AML-193 (cell line): ENCODE measurements at places on chromosomes 7 and 10.

GRCh38 chr10:1206601-1207000, 150.4 kb downstream of the WDR37 start:
- no peak for DNase-seq

GRCh38 chr10:76738991-76739390, 898.6 kb downstream of the KCNMA1 start:
- no peak for DNase-seq

DNA sequence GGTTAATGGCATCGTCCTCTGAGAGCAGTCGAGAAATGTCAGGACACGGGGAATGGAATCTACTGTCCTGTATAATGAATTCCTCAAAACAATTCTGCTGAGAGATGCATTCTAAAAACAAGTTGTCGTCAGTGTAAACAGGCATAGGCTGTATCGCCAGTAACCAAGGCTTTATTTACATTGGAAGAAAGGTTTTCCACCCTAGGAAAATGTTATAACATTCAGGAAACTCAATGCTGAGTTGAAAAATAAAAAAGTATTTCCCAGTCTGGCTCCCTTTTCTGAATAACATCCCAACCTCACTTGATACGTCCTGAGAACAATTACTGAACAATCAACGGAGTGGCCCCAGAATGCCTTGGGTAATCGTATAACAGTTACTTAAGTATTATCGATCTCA, 79.6 kb upstream of the UCN3 start:
- DNase-seq = no peak

- no peak for DNase-seq
Observed at GRCh38 chr7:148894591-148894990, 10.5 kb upstream of the EZH2 start.

- no peak for DNase-seq
Observed at GRCh38 chr10:71074176-71074755, 138.1 kb upstream of the UNC5B start.
